Ovary (tissue), 10 donors: ENCODE measurements at places on chromosomes 3 and 15. TPM values are rescaled to one million over a fixed set of nuclear protein-coding genes. Genes with fewer than 3 reads are reported as not detected.

CFAP20DC gene
- total RNA-seq = 0.35 TPM

MUSTN1 gene
- 8.6 TPM for total RNA-seq

CLSTN2 gene
- 103 TPM for total RNA-seq

TMEM212 gene
- 5.5 TPM for total RNA-seq

CNTN4 gene
- total RNA-seq = 2.8 TPM

SLC28A1 gene
- total RNA-seq = 0.48 TPM

RLBP1 gene
- not detected for total RNA-seq
